ENCODE measurements at places on chromosomes 12 and 14.

- peak within 1 kb of the TSS; percentile 79 for H3K27ac ChIP-seq
- DNase-seq: peak; percentile 64
- peaks cover 71% of the 10 kb centered on the region for H3K27me3 ChIP-seq
- peak within 1 kb of the TSS; percentile 83 for H3K4me3 ChIP-seq
- peaks cover 6% of the 10 kb centered on the region for H3K4me1 ChIP-seq
Observed at GRCh38 chr12:5945071-5946008, at the start of gene ANO2. Gene ANO2 (minus strand): TSS chr12:5945259. CDS start chr12:5945217, 42 bp downstream.

- no peak overlapping the region for H3K4me3 ChIP-seq
- H3K27ac ChIP-seq: peak overlapping the region; percentile 79
- H3K4me1 ChIP-seq: peaks cover 24% of the 10 kb centered on the region
- no peaks in the 10 kb centered on the region for H3K36me3 ChIP-seq
- no peaks in the 10 kb centered on the region for H3K27me3 ChIP-seq
- DNase-seq: no peak
Observed at GRCh38 chr14:73833530-73834260, 17.9 kb upstream of the PTGR2 start.

DNA sequence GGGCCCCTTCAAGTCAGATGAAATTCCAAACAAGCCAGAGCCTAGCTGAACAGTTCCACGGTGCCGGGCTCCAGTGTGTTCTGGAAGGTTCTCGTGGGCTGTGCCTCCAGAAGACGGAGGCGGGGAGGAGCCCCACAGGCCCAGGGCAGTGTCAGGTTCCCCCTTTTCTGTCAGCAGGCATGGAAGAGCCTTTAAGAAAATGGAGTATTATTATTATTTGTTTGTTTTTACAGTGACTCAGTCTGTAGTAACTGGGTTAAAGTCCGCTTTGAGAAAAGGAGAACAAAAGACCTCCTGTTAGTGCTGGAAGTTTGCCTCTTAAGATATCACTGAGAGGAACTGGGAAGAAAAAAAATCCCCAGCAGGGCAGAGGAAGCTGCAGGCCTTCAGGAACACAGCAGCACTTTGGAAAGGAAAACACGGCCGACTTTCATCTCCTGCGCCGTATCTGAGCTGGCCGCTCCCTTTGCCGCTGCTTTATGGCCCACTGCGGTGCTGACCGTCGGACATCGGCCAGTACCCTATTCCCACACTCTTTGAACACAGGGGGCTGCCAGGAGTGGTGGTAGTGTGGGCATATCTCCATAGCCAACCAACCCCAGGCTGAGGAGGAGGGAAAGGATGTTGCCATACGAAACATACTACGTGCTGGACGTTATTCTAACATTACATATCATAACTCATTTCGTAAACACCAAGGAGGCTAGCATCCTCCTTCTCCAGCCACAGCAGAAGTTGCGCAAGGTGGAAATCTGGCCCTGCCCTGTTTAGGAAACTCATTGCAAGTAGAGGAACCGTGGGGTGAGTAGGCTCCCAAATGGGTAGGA lies 194.0 kb downstream of the ZFP36L1 start:
- H3K27me3 ChIP-seq: no peaks in the 10 kb centered on the region
- H3K36me3 ChIP-seq: no peaks in the 10 kb centered on the region
- H3K4me3 ChIP-seq: no peak overlapping the region
- no peak for DNase-seq
- H3K27ac ChIP-seq: peak overlapping the region; percentile 94

DNA sequence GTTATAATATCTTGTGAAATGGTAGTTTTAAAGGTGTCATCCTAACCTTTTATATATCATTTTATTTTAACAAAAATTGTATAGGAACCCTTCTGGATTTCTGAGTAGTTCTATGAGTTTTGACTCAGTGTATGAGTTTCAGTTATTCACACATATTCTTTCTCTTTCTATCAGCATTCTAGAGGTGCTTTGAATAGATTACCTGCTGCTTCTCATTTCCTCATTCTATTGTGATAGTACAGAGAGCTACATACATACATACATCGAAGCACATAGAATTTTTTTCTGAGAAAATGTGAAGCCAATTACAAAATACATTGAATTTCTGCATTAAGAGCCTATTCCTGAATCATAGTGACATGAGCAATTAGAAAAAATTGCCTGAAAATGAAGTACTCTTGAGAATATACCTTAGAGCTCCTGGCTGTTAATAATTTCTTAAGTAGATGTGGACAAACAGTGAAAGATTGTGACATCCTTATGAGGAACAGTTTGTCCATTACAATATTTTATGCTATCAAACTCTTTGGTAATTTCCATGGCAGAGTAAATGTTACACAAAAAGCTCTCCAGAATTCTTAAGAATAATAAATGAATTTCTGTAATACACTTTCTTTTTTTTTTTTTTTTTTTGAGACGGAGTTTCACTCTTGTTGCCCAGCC lies 556.6 kb downstream of the TRHDE start:
- no peaks in the 10 kb centered on the region for H3K27me3 ChIP-seq
- H3K4me3 ChIP-seq: no peak overlapping the region
- H3K36me3 ChIP-seq: no peaks in the 10 kb centered on the region
- no peak for DNase-seq
- peaks cover 3% of the 10 kb centered on the region for H3K4me1 ChIP-seq

DNA sequence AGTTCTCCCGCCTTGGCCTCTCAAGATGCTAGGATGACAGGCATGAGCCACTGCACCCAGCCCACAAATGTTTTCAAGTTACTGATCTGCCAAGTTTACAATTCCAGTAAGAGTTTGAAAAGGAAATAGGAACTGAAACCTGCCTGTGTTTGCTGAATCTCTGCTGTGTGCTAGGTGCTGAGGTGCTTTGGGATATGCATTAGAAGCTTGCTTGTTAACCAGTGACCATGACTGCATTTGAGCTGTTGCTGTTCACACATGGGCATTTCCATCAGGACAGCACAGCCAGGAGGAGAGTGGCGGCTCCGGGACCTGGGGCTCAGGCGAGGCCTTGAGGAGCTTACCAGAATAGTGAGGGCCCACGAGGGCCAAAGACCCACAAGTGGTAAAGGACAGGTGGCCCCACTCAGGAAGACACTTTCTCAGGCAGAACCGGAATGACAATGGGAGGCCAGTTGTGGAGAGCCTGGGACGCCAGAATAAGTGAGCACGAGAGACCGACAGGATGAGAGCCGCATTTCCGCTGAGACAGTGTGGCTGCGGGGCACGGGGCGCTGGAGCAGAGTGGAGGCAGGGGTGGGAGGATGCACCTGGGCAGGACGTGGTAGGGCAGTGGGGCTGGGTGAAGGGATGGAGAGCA lies 54.5 kb upstream of the MMP17 start:
- no peak for DNase-seq
- H3K27me3 ChIP-seq: no peaks in the 10 kb centered on the region

DNA sequence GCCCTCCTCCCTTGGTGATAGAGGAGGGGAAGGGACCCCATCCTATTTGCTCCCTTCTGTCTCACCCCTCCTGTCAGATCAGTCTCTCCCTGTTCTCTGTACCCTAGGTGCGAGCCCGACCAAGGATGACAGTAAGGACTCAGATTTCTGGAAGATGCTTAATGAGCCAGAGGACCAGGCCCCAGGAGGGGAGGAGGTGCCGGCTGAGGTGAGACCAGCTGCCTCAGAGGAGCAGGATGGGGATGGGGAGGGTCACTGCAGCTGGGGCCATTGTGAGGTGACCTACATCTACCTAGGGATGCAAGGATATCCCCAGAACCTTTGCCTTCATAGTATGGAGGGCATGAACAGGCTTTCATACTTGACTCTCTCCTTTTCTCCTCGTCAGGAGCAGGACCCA lies 22.2 kb downstream of the AGAP2 start:
- H3K36me3 ChIP-seq: peaks cover 23% of the 10 kb centered on the region
- no peak for DNase-seq
- no peaks in the 10 kb centered on the region for H3K4me1 ChIP-seq
- no peak overlapping the region for H3K4me3 ChIP-seq

DNA sequence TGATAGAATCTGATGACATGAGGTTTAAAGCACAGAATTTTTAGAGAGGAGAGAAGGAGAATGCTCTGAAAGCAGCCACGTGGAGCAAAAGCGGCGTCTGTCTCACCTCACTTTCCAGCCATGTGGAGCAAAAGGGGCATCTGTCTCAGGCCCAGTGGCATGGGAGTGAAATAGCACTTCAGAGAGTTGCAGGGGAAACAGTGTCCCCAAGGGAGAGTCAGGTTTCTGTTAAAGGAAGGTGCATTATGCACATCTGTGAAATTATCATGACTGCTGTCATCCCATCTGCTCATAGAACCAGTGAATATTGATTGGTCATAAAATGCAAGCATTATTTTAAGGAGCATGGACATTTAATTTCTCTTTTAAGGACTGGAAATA lies 124.0 kb downstream of the BICD1 start:
- no peaks in the 10 kb centered on the region for H3K27me3 ChIP-seq
- no peak overlapping the region for H3K27ac ChIP-seq
- H3K4me3 ChIP-seq: no peak overlapping the region
- no peak for DNase-seq

DNA sequence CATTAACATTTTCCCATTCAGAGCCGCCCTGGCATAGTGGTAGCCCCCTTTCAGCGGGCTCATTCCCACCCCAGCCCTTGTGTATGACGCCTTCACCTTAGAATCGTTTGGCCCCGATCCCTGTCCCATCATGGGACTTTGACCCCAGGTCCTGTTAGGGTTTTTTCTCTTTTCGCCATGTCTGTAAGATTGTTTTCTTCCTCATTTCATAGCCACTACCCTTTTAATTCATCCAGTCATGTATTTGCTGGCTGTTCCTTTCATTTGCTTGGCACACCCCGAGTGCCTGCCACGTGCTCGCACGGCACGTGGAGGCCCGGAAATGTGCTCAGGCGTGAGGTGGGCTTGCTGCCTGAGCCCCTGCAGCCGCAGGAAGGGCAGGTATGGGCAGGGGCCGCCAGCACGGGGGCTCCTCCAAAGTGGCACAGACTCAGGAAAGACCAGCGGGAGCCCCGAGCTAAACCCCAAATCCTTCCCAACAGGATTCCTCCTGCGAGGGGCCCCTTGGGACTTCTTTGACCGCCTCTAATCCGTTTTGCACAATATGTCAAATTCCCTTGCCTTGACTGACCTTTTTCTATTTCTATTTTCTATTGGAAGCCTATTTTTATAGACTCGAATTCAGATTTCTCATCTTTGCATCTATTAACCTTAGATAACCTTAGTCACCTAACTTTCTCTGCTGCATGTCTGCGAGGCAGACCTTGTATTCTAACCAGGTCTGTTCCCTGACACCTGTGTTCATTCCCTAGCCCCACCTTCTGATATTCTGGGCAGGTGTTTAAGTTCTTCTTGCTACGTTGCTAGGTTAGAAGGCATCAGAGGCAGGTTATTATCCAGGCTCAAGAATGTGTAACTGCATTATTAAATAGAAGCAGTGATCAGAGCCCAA lies 114.8 kb downstream of the EML1 start:
- H3K36me3 ChIP-seq: peaks cover 40% of the 10 kb centered on the region
- no peak overlapping the region for H3K4me3 ChIP-seq
- H3K27me3 ChIP-seq: no peaks in the 10 kb centered on the region

DNA sequence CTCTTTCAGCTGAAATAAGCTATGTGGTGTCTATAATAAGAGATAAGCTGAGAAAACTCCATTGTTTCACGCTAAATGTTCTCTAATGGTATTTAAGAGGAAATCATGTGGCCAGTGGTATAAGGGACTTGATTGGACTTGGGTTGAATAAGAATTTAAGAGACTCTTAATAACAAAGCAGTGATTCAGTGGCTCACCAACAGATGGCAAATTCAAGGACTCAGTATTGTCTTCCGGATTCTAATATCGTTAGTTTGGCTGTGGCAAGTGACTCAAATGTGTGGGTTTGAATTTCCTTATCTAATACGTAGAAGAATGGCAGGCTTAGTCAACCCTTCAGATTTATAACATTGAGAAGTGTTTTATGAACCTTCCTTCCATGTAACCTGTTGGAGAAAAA lies 49.1 kb upstream of the KCNH3 start:
- no peaks in the 10 kb centered on the region for H3K27me3 ChIP-seq
- no peaks in the 10 kb centered on the region for H3K4me1 ChIP-seq
- DNase-seq: no peak
- H3K4me3 ChIP-seq: no peak overlapping the region

DNA sequence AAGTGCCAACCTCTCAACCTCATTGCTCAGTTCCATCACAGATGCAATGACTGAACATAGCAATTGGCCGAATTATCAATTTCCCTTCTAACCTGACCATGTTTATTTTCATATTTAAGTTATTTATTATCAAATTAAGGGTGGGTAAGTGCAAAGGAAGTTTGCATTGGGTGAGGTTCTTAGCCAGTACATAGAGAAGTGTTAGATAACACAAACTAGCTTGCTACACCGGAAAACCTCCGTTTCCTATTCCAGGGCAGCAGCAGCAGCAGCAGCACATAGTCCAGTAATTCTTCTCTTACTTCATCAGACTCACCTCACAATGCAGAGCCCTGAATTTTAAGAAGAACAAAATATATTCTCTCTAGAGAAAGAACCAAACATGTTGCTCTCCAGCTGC lies 200.5 kb upstream of the OR4E1 start:
- no peaks in the 10 kb centered on the region for H3K36me3 ChIP-seq
- DNase-seq: no peak
- no peak overlapping the region for H3K4me3 ChIP-seq

- no peak for DNase-seq
- H3K4me3 ChIP-seq: no peak overlapping the region
- H3K27ac ChIP-seq: peak overlapping the region; percentile 30
- H3K4me1 ChIP-seq: peaks cover 12% of the 10 kb centered on the region
- H3K27me3 ChIP-seq: no peaks in the 10 kb centered on the region
Observed at GRCh38 chr12:116955382-116956021, 44.8 kb downstream of the FBXW8 start.
